ENCODE measurements at places on chromosomes 6 and 20.

- no peak for DNase-seq
Observed at GRCh38 chr20:12305188-12305950, 387.7 kb downstream of the BTBD3 start.

GRCh38 chr6:44730771-44731391, 343.4 kb downstream of the CDC5L start:
- no peak for DNase-seq

GRCh38 chr6:90892271-90892670, 305.4 kb upstream of the MAP3K7 start:
- DNase-seq: no peak

DNA sequence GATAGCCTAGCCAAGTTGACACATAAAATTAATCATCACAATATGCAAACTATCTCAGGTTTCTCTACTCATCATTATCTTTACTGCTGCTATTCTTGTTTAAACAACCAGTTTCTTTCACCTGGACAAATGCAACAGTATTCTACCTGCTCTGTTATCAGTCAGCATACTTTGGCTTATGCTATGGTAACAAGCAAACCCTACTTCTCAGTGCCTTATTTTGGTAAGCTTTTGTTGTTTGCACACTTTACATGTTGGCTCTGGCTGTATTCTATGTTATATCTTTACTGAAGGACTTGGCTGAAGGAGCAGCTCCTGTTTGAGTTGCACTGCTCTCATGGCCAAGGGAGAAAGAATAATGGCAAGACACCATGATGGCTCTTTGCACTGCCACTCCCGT, 463.1 kb downstream of the EPM2A start:
- DNase-seq: no peak

GRCh38 chr6:116492331-116493067, 18.9 kb upstream of the CALHM5 start:
- no peak for DNase-seq

- DNase-seq: no peak
Observed at GRCh38 chr20:46324379-46324778, 16.1 kb upstream of the CDH22 start.

GRCh38 chr6:44176130-44176761, 17.6 kb downstream of the CAPN11 start:
- no peak for DNase-seq

DNA sequence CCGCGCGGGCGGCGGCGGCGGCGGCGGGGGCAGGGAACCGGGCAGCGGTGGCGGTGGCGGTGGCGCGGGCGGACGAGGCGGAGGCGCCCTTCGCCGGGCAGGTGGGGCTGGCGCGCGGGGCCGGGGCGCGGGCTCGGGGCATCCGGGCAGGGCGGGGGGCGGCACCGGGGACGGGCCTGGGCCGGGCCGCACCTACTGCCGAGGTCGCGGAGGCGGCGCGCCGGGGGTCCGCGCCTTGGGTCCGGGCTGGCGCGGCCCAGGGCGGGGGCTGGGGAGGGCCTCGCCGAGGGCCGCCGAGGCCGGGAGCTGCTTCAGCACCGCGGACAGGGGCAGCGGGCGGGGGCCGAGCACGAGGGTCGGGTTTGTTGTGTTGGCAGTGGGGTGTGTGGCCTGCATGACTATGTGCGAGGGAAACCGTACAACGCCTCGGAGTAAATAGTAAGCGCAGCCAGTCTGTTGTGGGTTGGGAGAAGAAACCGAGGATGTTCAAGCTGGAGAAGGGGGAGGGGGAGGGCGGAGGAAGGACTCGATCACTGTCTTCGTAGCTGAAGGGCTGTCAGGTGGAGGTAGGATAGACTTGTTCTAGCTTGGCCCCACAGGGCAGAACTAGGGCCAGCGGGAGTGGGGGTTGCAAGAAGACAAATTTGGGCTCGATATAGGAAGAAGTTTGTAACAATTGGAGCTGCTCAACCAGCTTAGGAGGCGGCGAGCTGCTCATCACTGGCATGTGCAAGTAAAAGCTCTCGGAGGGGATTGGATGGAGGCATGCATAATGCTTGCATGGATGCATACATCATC, 593 bp downstream of the MMP24 start:
- no peak for DNase-seq

DNA sequence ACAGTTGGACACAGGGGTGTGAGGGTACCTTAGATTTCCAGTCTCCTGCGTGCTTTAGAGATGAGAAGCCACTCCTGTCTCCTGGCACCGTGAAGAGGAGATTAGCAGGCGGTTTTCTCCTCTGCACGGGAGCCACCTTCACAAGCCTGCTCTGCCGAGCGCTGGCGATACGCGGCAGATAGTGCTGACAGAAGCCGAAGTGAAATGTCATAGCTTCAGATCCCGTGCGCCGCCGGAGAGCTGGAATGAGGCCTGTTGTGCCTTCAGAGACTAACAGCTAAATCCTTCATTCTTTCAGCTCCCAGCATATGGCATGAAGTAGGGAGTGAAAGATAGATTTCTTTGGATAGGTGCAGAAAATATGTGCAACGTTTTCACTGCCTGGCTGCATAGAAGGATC, 371.0 kb downstream of the TAF4 start:
- DNase-seq: no peak
